Neural crest cell (in vitro differentiated cells): ENCODE measurements at places on chromosomes 13 and 19.
A peak's percentile ranks its signal among the peaks of the same experiment; 100 is the strongest.

DNA sequence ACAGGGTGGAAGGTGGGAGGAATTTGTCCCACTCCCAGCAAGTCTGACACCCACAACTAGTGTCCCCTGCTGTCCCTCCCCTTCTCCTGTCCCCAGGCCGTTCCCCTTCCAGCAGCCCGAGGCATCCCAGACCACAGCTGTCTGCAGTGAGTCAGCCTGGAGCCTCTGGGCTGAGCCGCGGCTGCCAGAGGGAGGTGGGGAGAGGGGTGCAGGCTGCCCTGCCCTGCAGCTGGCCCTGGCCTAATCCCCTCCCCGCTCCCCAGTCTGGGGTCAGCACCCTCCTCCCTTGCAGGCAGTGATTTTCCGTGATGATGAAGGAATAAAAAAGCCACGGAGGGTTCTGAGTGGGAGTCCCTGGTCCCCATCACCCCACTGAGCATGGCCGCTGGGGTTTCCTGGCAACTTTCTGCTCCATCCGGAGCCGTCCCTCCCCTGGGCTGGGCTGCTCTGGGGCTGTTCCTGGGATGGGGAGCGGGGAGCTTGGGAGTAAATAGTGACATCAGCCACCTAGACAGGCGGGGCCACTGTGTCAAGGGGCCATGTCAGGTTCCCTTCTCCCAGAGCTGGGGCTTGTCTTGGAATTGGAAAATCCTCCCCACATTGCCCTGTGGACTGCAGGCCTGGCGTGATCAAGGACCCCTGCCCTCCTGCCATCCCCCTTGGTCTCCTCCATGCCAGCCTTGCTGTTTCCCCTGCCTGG, 16.8 kb downstream of the SPC24 start:
- no peak for DNase-seq

DNA sequence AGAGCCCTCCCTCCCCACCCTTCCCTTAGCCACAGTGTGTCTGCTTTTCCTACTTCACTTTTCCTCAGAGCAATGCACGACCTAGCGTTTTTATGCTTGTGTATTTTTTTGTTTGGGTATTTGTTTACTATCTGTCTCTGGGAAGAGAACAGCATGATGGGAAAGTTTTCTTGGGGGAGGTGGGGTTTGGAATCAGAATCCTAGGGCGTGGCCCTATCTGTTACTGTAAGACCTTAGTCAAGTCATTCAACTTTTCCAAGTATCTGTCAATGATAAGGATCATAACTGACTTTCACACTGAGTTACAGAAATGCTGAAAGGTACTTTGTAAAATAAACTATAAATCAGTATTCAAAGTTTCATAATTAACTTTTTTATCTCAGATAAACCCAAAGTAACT, 146.3 kb upstream of the WASF3 start:
- no peak for DNase-seq

- no peak for DNase-seq
These were observed 315.7 kb upstream of the SLITRK5 start for GRCh38 chr13:87355451-87355850.

DNA sequence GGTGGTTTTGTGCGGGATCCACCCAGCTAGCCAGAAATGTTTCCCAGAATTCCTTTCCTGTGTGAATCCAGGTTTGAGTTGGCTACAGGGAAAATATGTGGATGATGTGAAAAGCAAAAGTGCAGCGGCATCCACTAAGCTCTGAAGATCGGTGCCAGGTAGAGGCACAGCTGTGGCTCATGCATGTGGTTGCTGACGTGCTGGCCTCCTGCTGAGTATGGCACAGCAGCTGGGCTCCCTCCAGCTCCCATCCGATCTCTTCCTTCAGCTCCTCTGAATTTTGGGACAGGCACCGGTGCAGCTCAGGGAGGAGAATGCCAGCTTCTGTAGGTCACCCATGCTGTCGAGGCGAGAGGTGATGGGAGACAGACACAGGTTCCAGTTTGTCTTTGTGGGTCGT, 84.0 kb upstream of the GSX1 start:
- no peak for DNase-seq

- DNase-seq, result no peak
These were observed 11.3 kb downstream of the NANOS3 start for GRCh38 chr19:13888281-13888680.

DNA sequence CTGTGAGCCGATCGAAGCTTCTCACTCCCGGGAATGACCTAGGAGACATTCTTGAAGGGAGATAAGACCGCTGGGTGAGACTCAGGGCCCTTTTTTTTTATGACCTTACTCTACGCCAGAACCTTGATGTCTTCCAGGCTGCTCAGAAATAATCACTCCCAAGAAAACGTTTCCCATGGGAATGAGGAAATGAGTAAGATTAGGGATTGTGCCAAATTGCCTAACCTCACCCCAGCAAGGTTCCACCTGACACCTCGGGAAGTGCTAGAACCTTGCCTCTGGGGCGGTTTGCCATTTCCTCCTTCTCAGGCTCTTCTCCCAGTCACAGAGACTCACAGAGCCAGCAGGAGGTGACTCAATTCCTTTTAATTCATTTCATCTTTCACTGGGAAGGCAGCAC, 2.3 kb downstream of the SLC46A3 start:
- no peak for DNase-seq

- DNase-seq, result no peak
These were observed 485.4 kb downstream of the RFC3 start for GRCh38 chr13:34303346-34303745.

DNA sequence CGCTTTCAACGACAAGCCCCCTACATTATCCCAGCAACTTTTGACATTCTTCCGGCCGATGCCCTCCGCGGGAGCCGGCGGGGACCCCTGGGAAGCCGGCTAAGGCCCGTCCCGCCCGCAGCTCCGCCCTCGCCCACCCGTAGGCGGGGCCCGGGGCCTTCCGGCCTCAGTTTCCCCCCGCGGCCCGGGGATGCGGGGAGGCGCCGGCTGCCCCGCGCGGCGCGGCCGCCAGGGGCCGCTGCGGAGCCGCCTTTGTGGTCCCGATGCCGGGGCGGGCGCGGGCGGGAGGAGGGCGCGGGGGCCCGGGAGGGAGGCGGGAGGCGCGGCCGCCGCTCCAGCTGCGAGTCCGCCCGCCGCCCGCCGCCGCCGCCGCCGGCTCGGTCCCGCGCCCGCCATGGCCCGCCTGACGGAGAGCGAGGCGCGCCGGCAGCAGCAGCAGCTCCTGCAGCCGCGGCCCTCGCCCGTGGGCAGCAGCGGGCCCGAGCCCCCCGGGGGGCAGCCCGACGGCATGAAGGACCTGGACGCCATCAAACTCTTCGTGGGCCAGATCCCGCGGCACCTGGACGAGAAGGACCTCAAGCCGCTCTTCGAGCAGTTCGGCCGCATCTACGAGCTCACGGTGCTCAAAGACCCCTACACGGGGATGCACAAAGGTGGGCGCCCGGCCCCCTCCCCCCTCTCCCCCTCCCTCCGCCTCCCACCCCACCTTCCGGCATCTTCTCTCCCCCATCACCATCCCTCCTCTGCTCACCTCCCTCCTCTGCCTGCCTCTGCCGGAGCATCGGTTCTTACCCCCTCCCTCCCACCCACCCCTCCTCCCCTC, at the start of gene CELF5:
Gene CELF5 (plus strand): TSS at position 316 of the 823 bp plus-strand sequence. CDS start 79 bp downstream, at position 395.
- peak; percentile 58 for DNase-seq

DNA sequence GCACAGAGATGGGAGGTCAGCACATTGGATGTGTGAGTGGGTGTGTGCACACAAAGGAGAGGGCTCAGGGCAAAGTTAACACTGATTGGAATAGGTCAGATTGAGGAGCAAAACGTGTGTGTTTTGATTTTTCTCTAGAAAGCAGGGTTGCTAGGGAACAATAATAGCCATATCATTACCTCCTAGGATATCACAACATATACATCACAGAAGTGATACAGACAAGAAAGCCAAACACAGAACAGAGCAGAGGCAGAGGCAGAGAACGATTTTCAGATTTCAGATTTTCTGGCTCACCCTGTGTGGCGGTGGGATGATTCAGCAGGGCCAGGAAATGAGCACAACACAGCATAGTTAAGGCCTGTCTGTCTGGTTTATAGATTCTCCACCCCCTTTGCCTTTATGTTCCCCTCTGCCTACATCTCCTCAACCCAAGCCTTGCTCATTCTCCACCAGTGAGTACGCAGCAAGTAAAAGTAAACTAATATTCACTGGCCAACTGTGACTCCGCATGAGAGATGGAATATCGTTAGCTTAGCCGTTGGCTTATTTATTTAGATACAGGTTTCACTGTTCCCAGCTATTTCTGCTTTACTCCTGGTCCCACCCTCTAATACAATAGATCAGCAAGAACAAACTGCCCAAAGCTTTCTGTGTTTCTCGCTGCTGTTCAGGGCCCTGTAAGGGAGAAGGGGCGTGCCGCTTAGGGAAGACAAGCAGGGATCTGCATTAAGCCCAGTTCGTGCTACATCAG, 182.7 kb upstream of the TSC22D1 start:
- no peak for DNase-seq

- peak; percentile 14 for DNase-seq
These were observed 62.9 kb downstream of the CHST8 start for GRCh38 chr19:33684538-33685232.

DNA sequence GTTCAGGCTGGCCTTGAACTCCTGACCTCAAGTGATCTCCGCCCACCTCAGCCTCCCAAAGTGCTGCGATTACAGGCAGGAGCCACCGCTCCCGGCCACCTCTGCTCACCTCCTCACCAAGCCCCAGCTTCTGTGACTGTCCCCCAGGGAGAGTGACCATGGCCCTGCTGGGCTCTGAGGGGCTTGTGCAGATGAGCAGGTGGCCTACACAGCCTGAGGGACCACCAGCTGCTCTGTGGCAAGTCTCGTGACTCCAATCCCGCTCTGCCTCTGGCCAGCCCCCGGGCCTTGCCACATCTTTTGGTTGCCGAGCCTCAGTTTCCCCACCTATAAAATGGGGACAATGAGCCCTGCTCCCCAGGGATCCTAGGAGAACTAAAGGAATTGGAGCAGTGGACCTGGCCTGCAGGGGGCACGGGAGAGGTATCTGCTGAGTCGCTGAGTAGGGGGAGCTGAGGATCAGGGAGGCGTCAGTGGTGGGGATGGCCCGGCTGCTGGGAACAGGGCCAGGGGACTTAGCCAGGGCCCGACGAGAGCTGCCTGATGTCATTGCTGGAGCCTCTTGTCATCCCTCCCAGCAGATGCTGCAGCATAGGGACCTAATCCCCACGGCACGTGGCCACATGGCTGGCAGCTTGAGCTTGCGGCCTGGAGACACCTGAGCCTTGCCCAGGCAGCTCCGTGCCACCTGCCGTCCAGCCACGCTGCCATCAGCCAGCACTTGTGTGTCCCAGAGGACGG, 74.7 kb downstream of the GADD45B start:
- no peak for DNase-seq

GRCh38 chr13:80030491-80030890, 310.4 kb downstream of the SPRY2 start:
- no peak for DNase-seq

DNA sequence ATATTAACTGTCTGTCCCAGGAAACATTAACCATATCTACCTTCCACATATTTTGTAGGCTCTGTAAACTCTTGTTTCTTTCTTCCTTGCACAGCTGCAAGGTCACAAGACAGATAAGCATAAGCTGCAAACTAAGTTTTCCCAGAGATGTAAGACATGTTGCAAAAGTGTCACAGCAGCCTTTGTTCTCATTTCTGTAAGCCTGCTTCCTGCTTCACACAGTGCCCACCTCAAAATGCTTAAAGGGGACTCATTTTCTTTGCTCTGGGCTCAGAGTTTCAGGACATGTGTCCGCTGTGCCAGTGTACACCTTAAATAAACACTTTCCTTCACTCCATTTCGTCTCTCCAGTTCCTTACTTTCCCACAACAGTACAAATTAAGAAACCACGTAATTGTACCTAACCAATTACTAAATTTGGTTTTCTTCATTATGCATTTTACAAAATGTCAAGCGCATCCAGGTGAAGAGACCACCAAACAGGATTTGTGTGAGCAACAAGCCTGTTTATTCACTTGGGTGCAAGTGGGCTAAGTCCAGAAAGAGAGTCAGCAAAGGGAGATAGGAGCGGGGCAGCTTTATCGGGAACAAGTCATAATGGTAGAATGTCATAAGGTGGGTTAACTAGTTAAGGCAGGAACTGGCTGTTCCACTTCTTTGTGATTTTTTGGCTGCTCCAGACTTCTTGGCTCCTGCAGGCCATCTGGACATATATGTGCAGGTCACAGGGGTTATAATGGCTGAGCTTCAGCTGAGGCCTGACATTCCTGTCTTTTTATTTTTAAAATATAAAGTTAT, 12.7 kb upstream of the ZNF431 start:
- no peak for DNase-seq

DNA sequence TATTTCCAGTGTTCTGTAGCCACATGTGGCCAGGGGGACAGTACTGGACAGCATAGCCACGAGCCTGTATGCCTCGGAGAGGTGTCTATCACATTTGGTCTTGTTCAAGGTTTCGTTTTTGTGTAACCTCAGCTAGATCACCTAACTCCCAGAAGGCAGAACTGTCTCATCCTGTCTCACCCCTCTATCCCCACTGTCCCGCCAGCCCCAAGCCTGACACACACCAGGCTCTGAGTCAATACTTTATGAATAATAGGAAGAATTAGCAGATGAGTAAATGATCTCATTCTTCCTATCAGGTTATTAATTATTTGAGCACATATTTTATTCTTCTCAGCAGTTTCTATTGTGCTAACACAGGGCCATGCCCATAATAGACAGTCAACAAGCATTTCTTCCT, 132.2 kb downstream of the NUFIP1 start:
- DNase-seq, result no peak

- DNase-seq, result peak; percentile 85
These were observed 12.4 kb downstream of the TMEM143 start for GRCh38 chr19:48351341-48351752.

DNA sequence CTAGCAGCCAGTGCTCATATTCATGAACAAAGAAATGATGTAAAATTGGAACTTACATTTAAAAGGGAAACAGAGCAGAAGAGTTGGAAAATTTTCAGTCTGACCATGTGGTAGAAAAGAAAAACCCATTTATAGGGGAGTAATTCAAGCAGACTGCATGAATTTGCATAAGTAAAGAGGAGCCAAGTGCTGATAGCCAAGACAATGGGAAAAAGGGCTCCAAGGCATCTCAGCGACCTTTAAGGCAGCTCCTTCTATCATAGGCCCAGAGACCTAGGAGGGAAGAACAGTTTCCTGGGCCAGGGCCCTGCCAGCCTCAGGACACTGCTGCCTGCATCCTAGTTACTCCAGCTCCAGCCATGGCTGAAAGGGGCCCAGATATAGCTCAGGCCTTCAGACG, 7.5 kb downstream of the DNAJC3 start:
- DNase-seq, result no peak

- DNase-seq, result no peak
These were observed 116.5 kb upstream of the FBXL3 start for GRCh38 chr13:77143431-77143830.

- peak; percentile 38 for DNase-seq
These were observed 21.8 kb downstream of the MRPS12 start for GRCh38 chr19:38952395-38953165.

DNA sequence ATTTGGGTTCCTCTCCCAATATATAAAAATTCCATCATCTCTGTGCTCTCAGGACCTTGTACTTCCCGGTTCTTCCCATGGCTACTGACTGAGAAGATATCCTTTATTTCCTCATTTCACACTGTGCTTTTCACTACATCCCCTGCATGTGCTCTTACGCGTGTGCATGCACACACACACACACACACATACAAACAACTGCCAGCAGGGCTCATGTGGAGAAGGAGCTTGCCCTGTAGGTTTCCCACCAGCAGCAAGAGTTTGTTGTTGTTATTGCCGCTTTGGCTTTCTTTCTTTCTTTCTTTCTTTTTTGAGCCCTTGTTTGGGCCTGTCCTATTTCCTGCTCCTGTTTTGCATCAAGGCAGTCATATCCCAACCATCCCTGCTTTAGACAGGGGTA, 43.6 kb downstream of the TEX26 start:
- DNase-seq, result no peak
